ENCODE measurements at places on chromosomes 2 and 18.

DNA sequence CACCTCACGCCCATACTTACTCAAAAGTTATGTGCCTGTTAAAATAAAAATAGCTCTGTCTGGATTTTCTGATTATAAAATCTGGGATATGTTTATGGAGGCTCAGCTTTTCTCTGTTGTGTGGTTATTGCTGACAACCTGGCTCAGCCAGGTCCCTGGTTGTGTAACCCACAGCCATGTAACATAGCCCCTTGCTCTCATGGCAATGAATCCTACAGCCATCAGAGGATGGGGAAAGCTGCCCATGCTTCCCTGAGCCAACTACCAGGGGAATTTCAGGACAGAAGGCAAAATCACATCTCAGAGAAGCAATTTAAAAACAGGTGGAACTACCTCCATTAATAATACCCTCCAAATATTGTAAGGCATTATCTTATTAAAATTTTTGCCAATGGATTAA is 29.7 kb downstream of the ST8SIA5 start:
- DNase-seq: no peak

- DNase-seq: no peak
Observed at GRCh38 chr2:13770279-13770678, 862.2 kb upstream of the LRATD1 start.

- DNase-seq: no peak
Observed at GRCh38 chr18:12239431-12239830, 14.7 kb upstream of the CIDEA start.

- no peak for DNase-seq
Observed at GRCh38 chr2:147223553-147224060, 621.2 kb upstream of the ACVR2A start.

DNA sequence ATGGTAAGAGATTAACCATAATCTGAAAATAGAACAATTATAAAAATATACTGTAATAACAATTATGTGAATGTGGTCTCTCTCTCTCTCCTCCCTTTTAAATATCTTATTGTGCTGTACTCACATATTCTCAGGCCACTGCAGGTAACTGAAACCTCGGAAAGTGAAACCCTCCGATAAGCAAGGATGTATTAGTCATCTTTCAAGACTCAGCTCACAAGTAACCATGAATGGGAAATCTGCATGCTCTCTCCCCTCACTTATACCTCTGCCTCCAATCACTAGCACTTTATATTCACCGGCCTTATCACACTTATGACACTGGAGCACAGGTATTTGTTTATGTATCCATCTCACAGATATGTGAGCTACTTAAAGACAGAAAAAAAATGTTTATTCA is 139.7 kb downstream of the LRP2 start:
- no peak for DNase-seq

DNA sequence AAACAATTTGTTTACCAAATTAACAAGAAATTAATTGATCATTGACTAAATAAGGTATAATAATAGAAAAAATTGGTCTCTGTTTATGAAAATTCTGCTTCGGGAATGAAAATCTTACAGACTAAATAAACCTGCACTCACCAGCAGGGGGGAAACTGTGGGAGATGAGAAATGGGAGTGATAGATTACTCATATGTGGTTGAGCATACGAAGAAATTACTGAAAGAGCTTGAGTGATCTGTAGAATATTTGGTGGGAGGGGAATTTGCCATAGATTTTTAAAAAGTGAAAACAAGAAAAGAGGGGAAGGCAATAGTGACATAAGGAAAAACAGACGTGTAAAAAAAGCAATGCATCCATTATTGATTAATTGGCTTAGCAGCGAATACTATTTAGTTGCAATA is 2.2 kb downstream of the HMSD start:
- no peak for DNase-seq

GRCh38 chr2:127011796-127012195 is 95.2 kb downstream of the BIN1 start:
- DNase-seq: no peak

DNA sequence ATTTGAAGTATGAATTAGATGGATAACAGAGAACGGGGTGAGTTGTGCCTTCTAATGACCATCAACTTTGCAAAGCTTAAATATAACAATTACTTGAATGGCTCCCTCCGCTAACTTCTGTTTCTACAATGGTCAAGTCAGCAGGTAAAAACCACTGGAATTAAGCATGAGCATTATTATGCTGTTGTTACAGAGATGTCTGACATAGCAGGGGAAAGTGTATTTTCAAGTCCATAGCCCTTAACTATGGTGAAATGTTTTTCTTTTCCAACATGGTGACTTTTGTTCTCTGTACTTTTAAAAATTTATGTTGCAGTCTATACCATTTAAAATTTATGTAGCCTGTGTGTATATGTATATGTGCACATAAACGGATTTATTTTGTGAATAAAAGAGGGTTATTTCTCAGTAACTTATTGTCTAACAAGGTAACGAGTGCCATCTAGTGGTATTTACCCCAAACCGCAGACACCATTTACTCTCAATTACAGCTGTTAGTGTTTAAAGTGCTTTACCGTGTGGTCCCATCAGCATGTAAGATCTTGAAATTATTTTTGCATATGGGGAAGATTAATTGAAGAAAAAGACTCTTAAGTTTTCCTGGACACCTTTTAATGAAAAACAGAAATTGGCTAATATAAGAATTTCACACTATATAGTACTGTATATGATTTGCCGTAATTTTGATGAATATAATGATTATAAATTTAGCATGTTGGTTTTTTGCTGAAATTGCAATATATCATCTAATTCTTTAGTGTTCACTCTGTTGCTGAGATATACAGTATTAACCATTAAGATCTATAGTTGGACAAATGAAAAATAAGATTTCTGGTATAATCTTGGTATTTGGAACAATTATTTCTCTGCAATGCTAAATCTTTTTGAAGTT is 78.2 kb downstream of the UBE2E3 start:
- peak; percentile 14 for DNase-seq

GRCh38 chr2:229748950-229749349 is 34.6 kb upstream of the DNER start:
- no peak for DNase-seq

- no peak for DNase-seq
Observed at GRCh38 chr2:95359031-95359430, 43.5 kb upstream of the FAHD2A start.

DNA sequence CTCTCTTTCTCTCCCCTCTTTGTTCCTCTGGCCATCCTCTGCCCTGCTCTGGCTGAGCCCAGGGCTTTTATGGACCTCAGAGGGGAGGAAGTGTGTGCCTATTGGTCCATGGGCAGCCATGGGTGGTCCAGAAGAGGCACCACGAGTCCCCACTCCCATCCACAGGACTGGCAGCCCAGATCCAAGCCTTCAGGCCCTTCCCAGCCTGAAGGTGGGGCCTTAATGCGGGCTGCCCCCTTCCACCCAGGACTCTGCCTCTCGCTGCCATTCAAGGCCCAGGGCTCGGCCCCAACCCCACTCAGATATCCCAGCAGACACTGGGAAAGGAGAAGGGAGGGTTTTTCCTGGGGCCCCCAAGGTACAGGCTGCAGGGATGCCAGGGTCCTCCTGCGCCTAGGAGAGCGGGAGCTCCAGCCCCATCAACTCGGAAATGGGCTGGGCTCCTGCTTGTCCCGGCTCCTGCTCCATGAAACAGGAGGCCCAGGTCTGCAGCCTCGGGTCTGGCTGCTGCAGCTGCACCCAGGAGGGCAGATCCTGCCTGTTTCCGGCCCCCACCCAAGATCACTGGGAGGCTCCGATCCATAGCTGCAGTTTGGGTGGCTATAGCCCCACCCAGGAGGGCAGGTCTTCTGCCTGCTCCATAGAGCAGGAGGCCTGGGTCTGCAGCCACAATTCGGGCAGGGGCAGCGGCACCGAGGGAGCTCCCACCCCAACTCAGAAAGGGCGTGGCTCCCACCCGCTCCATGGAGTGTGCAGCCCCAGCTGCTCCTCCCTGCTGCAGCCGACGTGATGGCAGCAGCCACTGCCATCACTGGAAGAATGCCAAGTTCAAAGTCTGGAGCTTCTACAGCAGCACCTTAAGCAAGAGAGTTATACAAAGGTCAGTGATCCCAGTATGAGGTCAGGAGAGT is 116.6 kb upstream of the RBBP8 start:
- no peak for DNase-seq

DNA sequence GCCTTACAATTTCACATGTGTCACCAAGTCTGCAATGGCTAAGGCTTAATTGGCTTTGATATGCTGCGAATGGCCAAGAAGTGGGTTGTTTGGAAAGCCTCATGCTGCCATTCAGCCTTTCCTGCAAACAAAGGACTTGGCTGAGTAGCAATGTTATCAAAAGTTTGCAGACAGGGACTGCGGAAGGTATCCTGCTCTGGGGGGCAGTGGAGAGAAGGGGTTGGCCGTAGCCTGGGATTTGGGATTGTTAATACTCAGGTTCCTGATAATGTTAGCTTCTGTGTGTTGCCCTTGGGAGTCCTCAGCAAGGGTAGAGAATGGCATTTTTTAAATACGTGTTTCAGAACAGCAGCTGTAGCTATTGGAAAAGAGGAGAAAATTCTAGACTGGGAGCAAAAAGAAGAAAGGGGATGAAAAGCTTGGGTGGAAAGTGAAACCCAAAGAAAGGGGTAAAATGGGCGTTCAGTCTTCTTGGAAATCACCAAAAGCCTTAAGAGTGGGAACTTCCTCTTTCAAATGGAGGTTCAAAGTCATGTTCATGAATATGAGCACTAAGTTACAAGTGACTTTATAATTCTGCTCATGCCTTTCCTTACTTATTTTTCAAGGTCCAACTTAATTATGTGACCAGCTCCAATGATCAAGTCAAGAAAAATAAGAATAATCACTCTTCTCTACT is 325.1 kb downstream of the RNF144A start:
- no peak for DNase-seq

Measured in germinal center (tissue), 1 donor.